ENCODE measurements at places on chromosomes 7 and 10.

DNA sequence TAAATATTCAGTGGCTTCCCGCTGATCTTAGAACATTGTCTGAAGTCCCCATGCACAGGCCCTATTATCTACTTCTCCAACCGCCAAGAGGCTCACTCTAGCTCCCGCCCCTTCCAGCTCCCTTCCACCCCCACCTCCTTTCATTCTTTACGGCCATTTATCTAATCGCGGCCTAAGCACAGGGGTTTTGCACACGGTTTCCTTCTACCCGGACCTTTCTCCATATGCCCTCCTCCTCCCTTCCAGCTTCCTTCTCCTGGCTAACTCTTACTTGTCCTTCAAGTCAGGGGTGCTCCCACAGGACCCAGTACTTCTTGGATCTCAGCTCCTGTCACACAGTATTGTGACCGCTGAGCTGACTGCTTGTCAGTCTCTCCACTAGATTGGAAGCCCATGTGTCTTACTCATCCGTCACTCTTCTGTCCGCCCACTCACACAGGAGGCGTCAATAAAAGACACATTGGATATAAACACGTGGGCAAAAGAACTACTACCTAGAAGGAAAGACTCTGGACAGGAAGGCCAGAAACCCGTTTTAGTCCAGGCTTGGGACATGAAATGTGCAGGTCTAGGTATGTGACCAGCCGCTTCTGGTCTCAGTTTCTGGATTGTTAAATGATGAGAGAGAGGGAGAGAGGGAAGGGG is 20.2 kb upstream of the HPS1 start:
- no peak for DNase-seq

DNA sequence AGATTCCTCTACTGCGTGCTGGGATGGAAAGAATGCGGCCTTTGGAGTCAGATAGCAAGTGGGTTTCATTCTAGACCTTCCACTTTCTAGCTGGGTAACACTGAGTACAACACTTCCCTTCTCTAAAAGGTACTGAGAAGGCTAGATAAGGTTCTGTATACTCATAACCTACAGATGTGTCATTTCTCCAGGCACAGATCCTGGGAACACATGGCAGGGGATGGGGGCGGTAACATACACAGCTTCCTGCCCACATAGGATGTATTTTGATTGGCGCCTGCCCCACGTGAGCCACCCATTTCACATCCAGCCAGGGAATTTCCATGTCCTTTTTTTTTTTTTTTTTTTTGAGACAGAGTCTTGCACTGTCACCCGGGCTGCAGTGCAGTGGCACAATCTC is 31.8 kb downstream of the KLRG2 start:
- DNase-seq, result no peak

GRCh38 chr10:103544657-103545310 is 51.3 kb downstream of the NEURL1 start:
- no peak for DNase-seq

DNA sequence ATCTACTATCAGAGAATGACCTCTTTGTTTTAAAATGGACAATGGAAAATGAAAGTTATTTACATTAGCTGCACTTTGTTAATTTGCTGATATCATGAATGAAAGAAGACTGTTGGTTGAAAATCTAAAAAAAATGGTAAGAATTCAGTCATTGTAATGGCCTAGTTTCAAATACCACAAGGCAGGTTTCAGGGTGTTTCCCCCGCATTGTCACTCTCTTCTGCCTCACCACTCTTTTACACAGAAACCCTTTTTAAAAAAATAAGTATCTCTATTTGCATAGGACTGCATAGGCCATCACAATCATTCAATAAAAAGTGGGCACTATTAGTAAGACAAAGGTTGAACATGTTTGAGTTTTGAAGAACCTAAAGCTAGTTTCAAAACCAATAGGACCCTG is 737.1 kb downstream of the INHBA start:
- DNase-seq, result no peak

DNA sequence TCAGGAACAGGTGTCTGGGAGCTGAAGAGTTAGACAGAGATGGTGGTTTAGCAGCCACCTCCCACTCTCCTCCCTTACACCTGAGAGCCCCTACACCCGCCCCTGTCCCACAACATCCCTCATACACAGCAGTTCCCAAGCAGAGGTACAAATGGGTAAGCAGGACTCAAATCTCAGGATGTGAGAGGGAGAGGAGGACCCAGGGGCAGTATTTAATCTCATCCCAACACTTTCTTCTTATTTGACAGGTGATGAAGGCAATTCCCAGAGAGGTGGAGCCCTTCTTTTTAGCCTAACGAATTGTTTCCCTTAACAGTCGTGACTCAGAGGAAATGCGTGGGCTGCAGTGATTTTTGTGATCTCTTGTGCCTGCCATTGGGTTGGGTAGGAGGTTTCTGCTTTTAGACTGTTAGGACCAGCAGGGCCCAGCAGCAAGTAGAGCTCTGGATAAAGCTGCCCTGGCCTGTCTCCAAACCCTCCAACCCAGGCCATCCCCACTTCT is 191.3 kb downstream of the HECW1 start:
- DNase-seq, result no peak

GRCh38 chr7:100612730-100613390 is 520 bp downstream of the MOSPD3 start:
- no peak for DNase-seq

- no peak for DNase-seq
Measured at GRCh38 chr7:65287023-65287422, 86.6 kb upstream of the ZNF92 start.

GRCh38 chr10:61408105-61408504 is 45.1 kb downstream of the TMEM26 start:
- DNase-seq, result no peak

DNA sequence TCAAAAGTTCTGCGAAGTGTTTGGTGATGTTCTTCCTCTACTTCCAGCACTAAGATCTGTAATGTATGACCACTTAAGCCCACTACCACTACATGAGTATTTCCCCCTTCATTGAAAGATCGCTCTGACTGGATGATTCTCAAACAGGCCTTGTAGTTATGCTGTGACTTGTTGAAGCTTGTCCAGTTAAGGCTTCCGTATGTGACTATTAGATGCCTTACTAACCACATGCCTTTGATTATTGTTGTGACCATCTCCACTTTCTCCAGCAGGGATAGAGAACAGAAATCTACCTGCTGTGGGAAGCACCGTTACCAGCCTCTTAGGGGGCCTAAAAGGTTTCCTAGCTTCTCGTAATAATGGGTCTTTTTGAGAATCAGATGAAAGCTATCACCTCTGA is 81.1 kb downstream of the NOC3L start:
- DNase-seq, result no peak

DNA sequence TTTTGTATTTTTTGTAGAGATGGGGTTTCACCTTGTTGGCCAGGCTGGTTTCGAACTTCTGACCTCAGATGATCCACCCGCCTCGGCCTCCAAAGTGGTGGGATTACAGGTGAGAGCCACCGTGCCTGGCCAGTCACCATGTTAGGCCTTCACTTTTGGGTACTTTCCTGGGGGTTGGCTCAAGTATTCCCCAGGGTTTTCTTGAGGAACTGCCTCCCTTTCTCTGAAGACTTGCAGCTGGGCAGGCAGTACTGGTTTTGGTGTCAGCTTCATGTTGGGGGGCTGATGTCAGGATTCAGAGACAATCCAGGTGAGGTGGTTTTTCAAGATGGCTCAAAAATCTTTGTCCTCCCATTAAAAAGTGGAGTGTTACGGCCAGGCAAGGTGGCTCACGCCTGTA is 7.7 kb downstream of the ZNHIT1 start:
- no peak for DNase-seq

DNA sequence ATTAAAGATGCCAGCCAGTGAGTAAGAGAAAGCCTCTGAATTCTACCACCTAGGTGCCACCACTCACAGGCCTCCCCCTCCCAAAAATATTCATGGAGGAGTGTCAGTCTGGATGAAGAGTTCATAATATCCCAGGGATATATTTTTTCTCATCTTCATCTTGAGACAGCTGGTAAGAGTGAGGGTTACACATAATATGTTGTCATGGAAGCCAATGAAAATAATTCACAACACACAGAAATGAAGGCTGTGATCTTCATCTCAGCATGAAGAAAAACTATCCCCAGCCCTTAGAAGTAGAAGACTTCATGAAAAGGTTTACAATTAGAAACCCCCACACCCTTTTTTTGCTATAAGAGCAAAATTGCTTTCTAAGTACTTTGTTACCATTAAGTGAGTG is 175.6 kb downstream of the DNAH11 start:
- no peak for DNase-seq

GRCh38 chr7:53110425-53110824 is 75.0 kb downstream of the POM121L12 start:
- DNase-seq, result no peak

DNA sequence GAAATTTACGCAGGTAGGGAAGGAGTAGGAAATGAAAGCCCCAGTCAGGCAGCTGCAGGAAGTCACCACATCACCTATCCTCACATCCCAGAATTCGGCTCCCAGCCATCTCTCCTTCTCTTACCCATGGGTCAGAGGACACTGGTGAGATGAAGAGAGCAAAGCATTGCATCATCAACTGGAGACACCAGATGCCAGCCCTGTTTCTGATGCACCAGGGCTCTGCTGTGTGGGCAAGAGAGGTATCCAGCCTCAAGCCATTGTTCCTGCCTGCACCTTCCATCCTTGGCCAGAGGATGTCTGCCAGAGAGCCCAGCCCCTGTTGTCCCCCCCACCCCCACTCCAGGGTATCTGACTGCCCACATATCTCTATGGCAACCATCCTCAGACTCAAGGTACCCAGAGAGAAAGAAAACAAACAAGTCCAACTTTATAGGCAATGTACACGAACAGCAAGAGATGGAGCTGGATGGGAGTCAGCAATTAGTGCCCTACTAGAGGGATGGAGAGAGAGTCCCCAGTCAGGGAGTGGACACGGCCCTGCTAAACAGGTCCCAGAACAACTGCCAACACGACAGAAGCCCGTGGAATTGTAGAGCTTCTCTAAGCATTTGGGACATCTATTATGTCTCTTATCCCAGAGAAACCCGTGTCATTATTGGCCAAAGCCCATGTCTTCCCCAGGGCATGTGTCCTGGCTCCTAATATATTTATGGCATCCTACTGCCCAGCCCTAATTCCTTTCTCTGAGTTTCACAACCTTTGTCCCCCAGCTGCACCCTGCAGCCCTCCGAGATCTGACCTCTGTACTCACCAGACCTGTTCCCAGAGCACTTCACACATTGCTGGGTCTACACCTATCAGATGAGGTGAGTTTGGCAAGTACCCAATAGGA is 2.8 kb downstream of the CAMK2G start:
- DNase-seq, result no peak

GRCh38 chr10:58704226-58704625 is 191.6 kb downstream of the BICC1 start:
- no peak for DNase-seq

GRCh38 chr7:8126601-8127167 is 135.3 kb downstream of the ICA1 start:
- DNase-seq, result no peak

DNA sequence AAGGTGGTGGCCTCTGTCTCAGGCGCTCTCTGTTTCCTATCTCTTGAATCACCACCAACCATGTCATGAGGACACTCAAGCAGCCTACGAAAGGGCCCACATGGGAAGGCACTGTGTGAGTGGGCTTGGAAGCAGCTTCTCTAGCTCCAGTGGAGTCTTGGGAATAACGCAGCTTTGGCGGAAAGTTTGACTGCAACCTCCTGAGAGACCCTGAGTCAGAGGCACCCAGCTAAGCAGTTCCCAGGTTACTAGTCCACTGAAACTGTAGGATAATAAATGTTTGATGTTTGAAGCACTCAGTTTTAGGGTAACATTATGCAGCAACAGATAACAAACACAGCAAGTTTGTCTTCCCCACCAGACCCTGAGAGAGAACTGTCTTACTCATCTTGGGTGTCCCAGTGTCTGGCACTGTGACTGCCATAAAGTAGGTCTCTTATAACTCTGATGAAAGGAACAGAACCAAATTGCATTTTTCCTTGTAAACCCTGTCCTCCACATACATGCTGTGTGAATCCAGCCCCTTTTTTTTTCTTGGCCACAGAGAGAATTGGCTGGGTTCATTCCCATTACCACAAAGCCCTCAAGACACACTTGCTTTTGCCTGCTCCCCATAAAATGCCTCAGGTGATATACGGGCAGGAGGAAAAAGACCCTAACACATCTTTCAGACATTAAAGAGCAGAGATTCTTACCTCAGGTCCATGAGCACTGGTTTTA is 185.5 kb downstream of the ZNF365 start:
- DNase-seq, result no peak

DNA sequence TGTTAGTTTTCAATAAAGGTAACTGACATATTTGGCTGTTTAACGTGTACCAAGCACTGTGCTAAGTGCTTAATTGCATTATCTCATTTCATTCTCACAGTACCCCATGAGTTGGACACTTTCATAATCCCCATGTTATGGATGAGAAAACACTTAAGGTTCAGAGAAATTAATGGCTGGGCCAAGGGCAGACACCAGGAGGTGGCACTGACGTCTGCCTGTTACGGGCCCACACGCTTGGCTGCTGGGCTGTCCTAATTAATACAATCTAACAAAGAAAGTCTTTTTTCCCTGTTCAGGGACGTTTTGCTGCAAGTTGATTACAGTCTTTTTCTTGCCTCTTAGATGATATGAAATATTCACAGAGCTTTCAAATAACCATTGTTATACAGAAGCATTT is 16.1 kb downstream of the DYDC2 start:
- DNase-seq, result no peak

GRCh38 chr7:17680943-17681351 is 259.3 kb downstream of the SNX13 start:
- DNase-seq, result no peak

GRCh38 chr7:130560972-130561371 is 69.1 kb downstream of the MEST start:
- DNase-seq, result no peak

GRCh38 chr10:117532003-117532385 is 10.6 kb upstream of the EMX2 start:
- no peak for DNase-seq

DNA sequence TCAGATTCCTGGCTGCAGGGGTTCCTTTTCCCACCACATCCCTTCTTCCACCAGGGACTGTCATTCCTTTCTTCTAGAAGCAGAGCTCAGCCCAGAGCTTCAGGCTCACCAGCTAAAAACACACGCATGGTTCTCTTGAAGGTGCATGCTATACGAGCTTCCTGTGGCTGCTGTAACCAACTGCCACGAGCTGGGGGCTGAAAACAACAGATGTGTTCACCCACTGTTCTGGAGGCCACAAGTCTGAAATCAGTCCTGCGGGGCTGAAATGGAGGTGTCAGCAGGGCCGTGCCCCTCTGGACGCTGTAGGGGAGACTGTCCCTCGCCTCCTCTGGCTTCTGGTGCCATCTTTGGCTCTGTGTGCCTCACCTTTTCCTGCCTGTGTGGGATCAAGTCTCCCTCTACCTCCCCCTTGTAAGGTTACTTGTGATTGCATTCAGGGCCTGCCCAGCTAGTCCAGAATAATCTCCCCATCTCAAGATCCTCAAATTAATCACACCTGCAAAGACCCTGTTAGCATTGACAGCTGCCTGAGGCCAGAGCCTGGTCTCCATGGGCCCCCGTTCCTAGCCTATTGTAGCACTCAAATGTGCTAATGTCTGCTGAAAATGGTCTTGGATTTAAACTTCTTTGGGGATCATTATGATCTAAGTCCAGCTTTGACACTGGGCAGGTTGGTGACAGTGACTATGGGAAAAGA is 13.7 kb downstream of the RAB19 start:
- no peak for DNase-seq

All from NCI-H1417 treated with DMSO at 0.1 percent for 48 hours (cell line).